Hematopoietic multipotent progenitor cell (in vitro differentiated cells): ENCODE measurements at places on chromosomes 13 and 19. TPM values are rescaled to one million over a fixed set of nuclear protein-coding genes. Genes with fewer than 3 reads are reported as not detected.

- DNase-seq, result no peak
Measured at GRCh38 chr19:6482343-6482686, 728 bp upstream of the DENND1C start.

The SHISA2 gene
- total RNA-seq, result 0.27 TPM

The ZNF568 gene
- total RNA-seq, result 7.8 TPM

GRCh38 chr19:17681505-17682125 is 6.5 kb downstream of the UNC13A start:
- peak; percentile 79 for DNase-seq

- DNase-seq, result no peak
Measured at GRCh38 chr13:59340581-59340980, 823.1 kb downstream of the DIAPH3 start.

DNA sequence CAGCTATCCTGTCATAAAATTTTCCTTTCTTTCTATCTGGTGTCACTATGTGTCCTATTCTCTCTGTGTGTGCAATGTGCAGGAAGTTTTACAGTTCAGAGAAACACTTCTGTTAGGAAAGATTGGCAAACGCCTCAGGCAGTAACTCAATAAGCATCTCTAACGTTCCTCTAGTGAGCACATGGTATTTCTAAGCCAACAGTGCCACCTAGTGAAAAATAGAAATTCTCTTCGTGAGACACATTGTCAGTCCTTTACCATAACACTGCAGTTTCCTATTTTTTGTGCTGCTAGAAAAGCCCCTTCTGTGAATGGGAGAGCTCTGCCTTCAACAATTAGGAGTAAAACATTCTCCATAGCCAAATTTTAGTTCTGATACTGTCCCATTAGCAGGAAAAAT is 50.7 kb downstream of the ZNF723 start:
- DNase-seq, result peak; percentile 73

The GIPR gene
- under 0.01 TPM for total RNA-seq

The CEACAM4 gene
- total RNA-seq, result 12.7 TPM

- no peak for DNase-seq
Measured at GRCh38 chr13:50400035-50400726, 384.9 kb downstream of the KCNRG start.

DNA sequence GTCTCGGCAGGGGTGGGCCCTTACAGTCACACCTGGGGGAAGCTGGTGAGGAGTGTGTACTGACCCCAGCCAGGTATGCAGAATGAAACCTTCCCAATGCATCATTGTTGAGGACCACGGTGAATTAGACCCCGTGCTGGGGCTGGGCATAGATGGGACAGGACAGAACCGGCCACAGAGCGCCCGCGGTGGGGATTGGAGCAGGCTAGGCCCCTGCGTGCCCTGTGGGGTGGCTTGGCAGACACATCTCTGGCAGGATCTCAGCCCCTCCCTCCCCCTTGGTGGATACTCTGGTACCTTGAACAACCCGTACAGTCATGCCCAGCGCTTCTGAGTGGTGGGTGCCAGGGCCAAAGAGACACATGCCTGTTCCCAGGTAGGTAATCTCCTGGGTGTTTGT is 200.6 kb downstream of the TEX29 start:
- no peak for DNase-seq

GRCh38 chr13:79528759-79529191 is 47.8 kb downstream of the NDFIP2 start:
- DNase-seq, result no peak

The KLK4 gene
- total RNA-seq, result not detected

The RPS16 gene
- 641 TPM for total RNA-seq

DNA sequence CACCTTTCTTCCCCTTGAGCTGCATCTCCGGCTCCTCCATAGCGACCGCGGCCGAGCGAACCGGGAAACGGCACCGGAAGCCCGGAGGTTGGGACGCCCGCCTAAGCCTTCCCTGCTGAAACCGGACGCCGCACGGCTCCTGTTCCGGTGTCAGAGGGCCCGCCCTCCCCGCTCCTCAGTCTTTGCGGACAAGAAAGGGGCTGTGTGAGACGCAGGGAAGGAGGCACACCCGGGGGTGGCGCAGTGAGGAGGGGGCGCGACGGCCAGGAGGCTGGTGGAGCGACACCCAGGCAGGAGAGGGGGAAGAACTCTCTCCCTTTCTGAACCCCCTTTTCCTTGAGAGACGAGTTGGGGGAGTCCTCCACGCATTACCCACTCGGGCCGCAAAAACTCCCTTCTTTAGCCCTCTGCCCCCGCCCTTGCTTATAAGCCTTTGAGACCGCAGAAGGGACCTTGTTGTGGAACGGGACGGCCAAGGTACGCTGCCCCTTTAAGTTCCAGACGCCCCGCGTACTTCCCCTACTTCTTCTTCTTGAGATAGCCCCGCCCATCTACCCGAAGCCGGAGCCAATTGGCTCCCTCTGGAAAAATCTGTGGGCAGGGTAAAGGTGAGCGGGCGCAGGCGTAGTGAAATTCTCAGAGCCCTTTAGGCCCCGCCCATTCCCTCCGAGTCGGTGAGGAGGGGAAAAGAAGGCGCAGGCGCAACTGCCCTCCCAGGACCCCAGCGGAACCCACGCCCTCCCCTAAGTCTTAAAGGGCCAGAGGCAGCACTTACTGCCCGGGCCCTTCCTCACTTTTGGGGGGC is at the start of the genes BORCS8 and RFXANK:
Gene BORCS8, minus strand, starts transcription at position 75 of the 805 bp plus-strand sequence. Its CDS starts 35 bp downstream, at position 40.
Gene RFXANK, plus strand, starts transcription at position 181 of the 805 bp plus-strand sequence. CDS start 1,689 bp downstream, outside the sequence.
- DNase-seq, result peak; percentile 100

The KIR2DL4 gene
- under 0.01 TPM for total RNA-seq

GRCh38 chr13:21518617-21519144 is 59.6 kb upstream of the ZDHHC20 start:
- DNase-seq, result no peak

GRCh38 chr13:26943748-26944147 is 183.2 kb upstream of the GPR12 start:
- DNase-seq, result no peak

DNA sequence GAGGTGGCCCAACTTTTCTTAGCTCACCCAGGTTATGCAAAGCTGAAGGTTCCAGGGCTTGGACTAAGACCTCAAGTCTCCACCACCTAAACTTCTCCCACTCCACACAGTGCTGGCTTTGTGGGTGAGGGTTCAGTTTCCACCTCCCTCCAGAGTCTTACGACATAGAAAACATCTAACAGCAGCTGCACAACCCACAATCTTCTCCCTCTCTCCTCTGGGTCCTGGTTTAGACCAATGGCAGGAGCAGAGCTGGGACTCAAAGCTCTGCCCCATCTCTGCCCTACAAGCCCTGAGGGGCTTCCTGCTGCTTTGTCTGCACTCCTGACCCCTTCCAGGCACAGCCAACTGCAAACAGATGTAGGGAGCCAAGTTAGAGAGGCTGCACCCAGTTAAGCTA is 16.0 kb downstream of the IRGC start:
- no peak for DNase-seq

DNA sequence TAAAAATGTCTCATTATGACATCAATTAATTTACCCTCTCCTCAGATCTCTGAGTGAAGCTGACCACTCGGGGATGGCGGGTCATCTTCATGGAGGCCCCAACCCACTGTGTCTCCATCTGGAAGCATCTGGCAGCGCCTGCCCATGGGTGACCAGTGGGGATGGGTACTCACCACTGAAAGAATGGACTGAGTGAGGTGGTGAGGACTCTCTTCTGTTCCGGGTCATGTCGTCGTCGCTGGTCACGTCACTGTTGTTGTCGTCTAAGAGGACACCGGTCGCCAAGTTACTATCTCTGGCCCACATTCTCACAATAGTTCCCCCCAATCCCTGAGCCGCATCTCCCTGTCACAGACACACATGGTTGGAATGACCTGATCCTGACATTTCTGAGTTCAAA is 17.1 kb downstream of the PEG3 start:
- no peak for DNase-seq

GRCh38 chr13:32098272-32098671 is 66.7 kb downstream of the FRY start:
- DNase-seq, result no peak
